ENCODE measurements at places on chromosomes 7 and 10.
A peak's percentile ranks its signal among the peaks of the same experiment; 100 is the strongest.

- no peak for DNase-seq
Observed at GRCh38 chr7:39294022-39294421, 272.2 kb upstream of the YAE1 start.

- peak; percentile 55 for DNase-seq
Observed at GRCh38 chr7:877312-878232, 1.2 kb downstream of the GET4 start.

DNA sequence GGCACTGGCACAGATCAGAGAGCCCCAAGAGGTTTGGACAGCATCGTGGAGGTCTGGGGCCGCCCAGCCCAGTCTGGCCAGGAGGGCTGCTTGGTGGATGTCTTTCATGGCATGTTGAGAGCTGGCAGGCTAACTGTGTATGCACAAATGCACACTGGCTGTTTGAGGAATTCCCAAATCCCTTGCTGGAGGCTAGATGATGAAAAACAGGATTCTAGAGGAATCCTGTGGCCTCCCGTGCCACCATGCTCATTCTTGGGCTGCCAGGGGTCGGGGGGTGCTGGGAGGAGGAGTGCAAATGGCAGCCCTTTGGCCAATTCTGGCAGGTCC, 26.5 kb downstream of the LEP start:
- no peak for DNase-seq

DNA sequence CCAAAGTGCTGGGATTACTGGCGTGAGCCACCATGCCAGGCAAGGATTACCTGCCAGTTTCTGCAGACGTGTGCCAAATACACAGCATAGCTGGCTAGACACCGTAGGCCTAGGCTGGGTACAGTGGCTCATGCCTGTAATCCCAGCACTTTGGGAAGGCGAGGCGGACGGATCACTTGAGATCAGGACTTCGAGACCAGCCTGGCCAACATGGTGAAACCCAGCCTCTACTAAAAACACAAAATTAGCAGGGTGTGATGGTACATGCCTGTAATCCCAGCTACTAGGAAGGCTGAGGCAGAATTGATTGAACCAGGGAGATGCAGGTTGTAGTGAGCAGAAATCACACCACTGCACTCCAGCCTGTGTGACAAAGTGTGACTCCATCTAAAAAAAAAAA, 868 bp downstream of the RFC2 start:
- no peak for DNase-seq

- no peak for DNase-seq
Observed at GRCh38 chr7:140062118-140062527, 628 bp downstream of the PARP12 start.

GRCh38 chr10:106931159-106931852, 233.2 kb downstream of the SORCS1 start:
- no peak for DNase-seq

GRCh38 chr7:113649556-113649955, 269.3 kb downstream of the PPP1R3A start:
- DNase-seq, result no peak

DNA sequence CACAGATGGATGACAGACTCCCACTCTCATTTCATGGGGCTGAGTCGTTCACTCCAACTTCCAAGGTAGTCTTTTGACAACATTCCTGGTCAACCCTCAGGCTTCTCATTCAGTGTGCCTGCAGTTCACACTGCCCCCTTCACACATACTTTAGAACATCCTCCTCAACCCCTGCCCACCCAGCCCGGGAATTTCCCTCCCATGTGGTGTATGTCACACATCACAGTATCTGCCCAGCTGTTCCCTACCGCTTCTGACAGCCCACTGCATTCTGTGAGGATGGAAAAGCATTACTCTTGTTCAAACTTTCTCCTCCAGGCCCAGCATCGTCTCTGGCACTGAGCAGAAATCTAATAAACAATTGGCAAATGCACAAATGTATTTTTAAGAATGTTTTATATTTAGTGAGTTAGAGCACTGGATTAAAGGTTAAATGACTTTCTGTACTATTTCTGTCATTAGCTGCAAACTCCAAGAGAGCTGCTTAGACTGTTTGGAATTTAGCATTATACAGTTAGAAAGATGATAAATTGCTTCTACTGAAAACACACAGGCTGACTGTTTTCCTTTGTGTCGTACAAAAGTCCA, 110.4 kb downstream of the SFMBT2 start:
- no peak for DNase-seq

- DNase-seq, result peak; percentile 3
Observed at GRCh38 chr10:80324086-80324485, 32.5 kb downstream of the DYDC1 start.

GRCh38 chr10:89846786-89847185, 145.4 kb downstream of the KIF20B start:
- no peak for DNase-seq

DNA sequence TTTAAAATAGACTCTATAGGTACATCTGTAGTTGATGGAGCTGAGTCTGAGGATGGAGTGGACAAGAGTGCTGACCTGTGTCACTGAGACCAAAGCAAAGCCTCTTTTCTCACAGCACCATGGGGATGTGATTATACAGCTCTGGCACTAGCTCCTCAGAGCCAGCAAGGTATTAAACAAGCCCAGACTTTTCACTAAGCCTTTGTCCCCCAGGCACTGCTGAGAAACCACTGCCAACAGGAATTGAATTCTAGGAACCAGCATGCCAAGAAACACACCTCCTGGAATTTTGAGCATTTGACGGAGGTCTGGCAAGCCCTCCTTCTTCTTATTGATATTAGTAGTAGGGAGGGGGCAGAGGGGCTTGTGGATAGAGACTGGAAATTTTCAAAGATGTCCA, 147.0 kb downstream of the C1GALT1 start:
- DNase-seq, result peak; percentile 77

DNA sequence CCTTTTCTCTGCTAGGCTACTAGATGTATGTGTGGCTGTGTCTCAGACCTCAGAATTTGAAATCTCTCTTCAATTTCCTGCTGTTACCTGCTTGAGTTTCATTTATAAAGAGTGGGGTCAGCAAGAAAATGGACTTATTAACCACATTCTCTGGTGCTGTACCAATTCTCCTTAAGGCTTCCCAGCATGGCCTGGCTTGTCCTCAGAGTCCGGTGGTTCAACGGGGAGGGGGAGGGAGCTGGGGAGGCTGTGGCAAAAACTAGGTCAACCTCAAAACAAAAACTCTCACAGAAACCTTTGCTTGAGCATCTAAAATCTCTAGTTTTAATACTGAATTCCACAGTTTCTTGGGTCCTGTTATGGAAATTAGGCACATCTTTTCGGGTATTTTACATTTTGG, 389.1 kb upstream of the COBL start:
- DNase-seq, result no peak

- DNase-seq, result peak; percentile 32
Observed at GRCh38 chr7:81887098-81888090, 117.5 kb upstream of the HGF start.

DNA sequence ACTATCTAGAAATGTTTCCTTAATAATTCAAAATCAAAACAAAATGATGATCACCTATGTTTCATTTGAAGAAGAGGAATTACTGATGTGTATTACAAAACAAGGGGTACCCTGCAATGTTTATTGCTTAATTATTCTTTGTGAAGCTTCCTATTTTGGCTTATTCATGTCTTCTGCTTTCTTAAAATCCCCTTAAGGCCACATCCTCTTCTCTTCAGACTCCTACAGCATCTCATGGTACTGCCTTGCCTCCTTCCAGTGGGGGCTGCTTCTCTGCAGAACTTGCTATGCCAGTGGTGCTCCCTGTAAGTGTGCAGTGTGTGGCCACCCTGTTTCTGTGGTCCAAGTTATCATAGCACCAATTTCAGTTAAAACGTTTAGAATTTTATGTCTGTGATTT, 35.0 kb downstream of the CCDC146 start:
- DNase-seq, result no peak

Data from NCI-H82 (cell line).